Thoracic aorta (tissue), 2 donors: ENCODE measurements at places on chromosomes 3 and 15.

- no peak for DNase-seq
These were observed 39.4 kb upstream of the CD47 start for GRCh38 chr3:108130236-108130635.

DNA sequence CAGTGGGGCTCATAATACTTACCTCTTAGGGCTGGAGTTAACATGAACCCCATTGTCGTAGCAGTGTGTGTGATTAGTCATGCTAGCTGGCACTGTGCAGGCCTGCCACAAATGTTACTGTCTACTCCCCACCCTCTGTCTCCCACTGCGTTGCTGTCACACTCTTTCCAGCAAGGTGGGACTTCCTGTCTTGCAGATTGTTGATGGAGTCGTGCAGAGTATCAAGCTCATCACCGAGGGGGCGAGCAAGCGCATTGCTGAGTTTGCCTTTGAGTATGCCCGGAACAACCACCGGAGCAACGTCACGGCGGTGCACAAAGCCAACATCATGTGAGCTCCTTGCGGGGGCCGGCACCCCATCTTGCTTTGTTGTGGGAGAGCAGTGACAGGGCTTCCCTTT, 12.9 kb downstream of the IDH3A start:
- no peak for DNase-seq

DNA sequence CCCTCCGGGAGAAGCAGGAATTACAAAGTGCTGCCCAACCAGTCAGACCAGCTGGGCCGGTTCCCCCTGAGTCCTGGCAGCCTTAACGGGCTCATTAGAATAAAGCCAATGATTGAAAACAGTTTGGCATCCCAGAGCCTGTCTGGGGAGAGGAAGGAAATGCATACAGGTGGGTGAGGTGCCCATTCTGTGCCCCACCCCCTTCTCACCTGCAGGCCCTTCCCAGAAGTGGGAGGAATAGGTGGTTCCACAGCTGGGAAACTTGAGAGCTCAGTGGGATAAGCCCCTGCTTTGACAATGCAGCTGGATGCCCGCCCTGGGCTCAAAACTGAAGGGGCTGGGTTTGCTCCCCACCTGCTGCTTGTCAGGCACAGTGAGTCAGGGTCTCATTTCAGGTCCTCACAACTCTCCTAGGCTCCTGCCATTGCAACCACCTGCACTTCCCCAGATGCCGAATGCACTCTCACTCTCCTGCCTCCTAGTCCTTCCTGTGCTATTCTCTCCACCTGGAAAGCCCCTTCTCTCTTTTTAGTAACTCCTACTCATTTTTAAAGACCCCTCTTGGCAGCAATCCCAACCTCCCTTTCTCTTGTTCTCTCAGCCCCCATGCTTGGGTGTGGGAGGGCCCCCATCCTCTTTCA, 5.5 kb upstream of the BUB1B start:
- DNase-seq, result no peak

- DNase-seq, result no peak
These were observed 666.5 kb downstream of the GBE1 start for GRCh38 chr3:81094986-81095385.

GRCh38 chr3:37646865-37647264, 214.8 kb upstream of the CTDSPL start:
- no peak for DNase-seq
